ENCODE measurements at places on chromosomes 5 and 9.
A peak's percentile ranks its signal among the peaks of the same experiment; 100 is the strongest.

DNA sequence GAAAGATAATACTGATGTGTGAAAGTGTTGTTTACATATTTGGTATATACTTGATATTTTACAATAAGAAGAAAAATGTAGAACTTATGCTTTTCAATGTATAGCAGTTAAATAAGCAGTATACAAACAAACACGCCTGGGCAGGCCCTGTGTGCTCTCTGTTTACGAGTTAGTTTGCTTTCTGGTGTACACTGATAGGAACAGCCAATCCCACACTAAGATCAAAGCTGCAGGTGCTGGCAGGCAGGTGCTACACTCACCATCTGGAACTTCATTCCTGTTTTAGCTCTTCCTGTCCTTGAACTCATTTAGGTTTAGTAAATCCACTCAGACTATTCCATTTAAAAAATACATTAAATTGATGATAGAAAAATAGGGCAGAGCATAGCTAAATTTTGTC is 614.7 kb upstream of the ST8SIA4 start:
- no peak for DNase-seq

GRCh38 chr9:32581512-32582143 is 8.7 kb upstream of the NDUFB6 start:
- DNase-seq: peak; percentile 76

DNA sequence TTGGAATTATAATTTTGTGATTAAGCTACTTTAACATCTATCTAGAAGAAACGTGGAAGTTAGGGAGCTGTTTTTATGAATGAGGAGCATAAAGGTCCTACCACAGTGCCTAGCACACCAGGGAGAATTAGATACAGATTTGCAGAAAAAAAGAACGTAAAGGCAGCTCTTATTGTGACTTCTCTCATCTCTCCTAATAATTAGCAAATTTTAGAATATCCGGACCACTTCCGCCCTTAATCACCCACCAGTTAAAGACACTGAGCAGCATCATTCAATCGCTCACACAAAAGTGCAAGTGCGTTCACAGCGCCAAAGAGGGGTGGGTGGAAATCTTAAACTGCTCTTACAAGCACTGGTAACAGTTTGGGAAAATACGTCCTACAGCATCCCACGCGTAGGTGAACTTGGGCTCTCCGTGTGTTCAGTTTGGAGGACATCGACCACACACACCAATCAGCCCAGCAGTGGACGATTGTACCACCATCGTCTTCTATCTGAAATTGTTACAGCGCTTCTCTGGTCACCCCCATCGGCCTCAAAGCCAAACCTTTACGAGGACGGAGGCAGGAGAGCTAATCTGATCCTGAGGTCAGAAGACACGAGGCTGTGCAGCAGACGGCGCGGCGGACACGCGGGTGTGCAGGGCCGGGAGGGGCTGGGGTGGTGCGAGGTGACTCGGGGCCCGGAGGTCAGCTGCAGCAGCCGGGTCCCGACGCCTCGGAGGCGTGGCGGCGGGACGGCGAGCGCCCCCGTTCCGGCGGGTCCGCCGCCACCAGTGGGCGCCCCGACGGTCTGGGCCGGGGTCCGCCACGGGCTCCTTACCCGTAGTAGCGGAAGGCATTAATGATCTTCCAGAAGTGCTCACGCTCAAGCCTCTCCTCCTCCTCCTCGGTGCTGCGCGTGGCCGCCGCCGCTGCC is 646 bp downstream of the CARNMT1 start:
- peak; percentile 8 for DNase-seq

GRCh38 chr9:942805-943580 is 33.5 kb upstream of the DMRT3 start:
- no peak for DNase-seq

DNA sequence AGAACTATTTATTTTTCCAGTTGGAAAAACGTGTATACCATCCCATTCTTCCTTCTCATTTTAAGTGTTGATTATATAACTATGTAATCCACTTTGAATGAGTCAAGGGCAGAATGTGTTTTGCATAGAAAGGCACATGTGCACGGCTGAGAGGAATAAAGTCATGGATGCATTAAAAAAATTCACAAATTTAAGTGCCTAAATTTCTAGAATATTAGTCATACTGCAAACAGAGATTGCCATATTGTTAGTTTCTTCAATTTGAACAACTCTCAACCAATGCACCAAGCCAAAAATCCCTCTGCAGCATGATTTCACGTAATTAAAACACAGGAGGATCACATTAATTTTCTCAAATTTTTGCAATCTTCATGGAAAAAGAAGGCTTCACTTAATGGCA is 166.3 kb downstream of the MPDZ start:
- no peak for DNase-seq
